Nasal cavity respiratory epithelium epithelial cell of viscerocranial mucosa (primary cell): ENCODE measurements at places on chromosomes 11 and 22. TPM values are rescaled to one million over a fixed set of nuclear protein-coding genes. Genes with fewer than 3 reads are reported as not detected.

Gene MMP12
- 1.5 TPM in 1 of 2 replicates, not detected in the other for total RNA-seq

Gene NXPE2
- total RNA-seq, result 0.07 TPM in 1 of 2 replicates, not detected in the other

Gene ANO5
- 0.07 TPM in 1 of 2 replicates, not detected in the other for total RNA-seq

Gene ABCC8
- not detected in 2 replicates for total RNA-seq

Gene PLAAT2
- 0.50 and 2.4 TPM in 2 replicates for total RNA-seq

Gene DMC1
- 1.4 and 3.1 TPM in 2 replicates for total RNA-seq

Gene CD3D
- total RNA-seq, result not detected in 2 replicates

Gene IZUMO1R
- total RNA-seq, result not detected in 2 replicates

Gene HBB
- not detected in 2 replicates for total RNA-seq

Gene FDX1
- 8.9 and 12.1 TPM in 2 replicates for total RNA-seq

Gene CHRDL2
- not detected in 2 replicates for total RNA-seq

Gene LMNTD2
- 1.0 and 2.0 TPM in 2 replicates for total RNA-seq

Gene CRYBB3
- not detected in 2 replicates for total RNA-seq

Gene ACER3
- total RNA-seq, result 12.3 and 14.7 TPM in 2 replicates

Gene CCDC89
- total RNA-seq, result 0.14 TPM in 1 of 2 replicates, not detected in the other

Gene CPT1A
- total RNA-seq, result 40.3 and 57.0 TPM in 2 replicates

Gene OR51T1
- not detected in 2 replicates for total RNA-seq

Gene OR5M3
- total RNA-seq, result not detected in 2 replicates

Gene GVQW3
- under 0.01 and 0.57 TPM in 2 replicates for total RNA-seq

Gene MAPK8IP2
- 1.0 and 1.8 TPM in 2 replicates for total RNA-seq

Gene CECR2
- 0.07 and 0.34 TPM in 2 replicates for total RNA-seq

Gene XKR3
- total RNA-seq, result not detected in 2 replicates

Gene GAL
- 0.28 and 1.4 TPM in 2 replicates for total RNA-seq
